ENCODE measurements at places on chromosomes 3 and 15.
A peak's percentile ranks its signal among the peaks of the same experiment; 100 is the strongest.

- no peak for DNase-seq
Measured at GRCh38 chr15:46270481-46271147, 635.8 kb downstream of the SQOR start.

GRCh38 chr15:64738226-64739095, 36.9 kb downstream of the RBPMS2 start:
- DNase-seq = no peak

- no peak for DNase-seq
Measured at GRCh38 chr15:26095710-26096330, 232.7 kb upstream of the ATP10A start.

GRCh38 chr3:89613241-89613640, 505.8 kb downstream of the EPHA3 start:
- no peak for DNase-seq

DNA sequence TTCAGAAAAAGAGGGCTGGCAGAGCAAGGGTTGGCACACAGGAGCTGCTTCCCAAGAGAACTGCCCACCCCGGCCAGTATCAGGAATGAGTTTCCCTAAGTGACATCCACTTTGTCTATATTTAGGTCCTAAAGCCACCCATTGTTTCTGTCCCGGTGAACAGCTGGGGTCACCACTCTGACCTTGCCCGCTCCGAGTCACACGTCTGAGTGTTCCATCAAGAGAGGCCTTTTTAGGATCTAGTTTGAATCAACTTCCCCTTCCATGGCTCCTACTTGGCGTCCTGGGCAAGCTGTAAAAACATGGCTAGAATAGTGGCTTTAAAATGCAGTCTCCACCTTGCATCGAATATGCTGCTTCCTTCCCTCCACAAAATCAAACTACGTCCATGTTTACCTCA, 109.6 kb upstream of the ARHGEF3 start:
- no peak for DNase-seq

DNA sequence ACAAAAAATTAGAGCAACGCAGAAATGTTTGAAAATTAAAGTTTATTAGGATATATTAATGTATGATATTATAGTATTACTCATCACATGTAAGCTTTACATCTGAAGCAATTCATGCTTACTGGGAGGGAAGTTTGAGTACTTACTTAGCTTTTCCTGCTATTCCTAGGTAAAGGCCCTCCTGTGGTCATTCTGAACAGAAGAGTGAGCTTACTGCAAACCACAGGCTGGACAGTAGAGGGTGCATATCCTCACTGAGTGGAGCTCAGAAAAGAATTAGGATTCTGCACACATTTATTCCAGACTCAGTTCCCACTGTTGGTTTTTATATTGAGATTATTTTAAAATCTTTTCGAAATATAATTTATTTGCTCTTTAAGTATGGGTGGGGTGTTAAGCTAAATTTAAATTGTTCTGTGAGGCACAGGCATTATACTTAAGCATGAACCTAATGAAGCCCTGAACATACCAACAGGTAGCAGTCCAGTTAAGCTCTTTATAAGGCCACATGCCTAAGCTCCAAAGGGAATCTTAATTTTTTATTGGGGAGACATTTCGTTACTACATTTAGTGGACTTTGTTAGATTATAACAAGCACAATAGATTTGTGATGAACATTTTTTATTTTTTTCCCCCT, 10.2 kb downstream of the MRPS22 start:
- DNase-seq = peak; percentile 42

- DNase-seq = no peak
Measured at GRCh38 chr3:115254492-115255196, 107.6 kb upstream of the ZBTB20 start.

GRCh38 chr15:101115786-101116680, 135.8 kb downstream of the CHSY1 start:
- no peak for DNase-seq

GRCh38 chr15:69509131-69509530, 56.5 kb downstream of the RPLP1 start:
- no peak for DNase-seq

DNA sequence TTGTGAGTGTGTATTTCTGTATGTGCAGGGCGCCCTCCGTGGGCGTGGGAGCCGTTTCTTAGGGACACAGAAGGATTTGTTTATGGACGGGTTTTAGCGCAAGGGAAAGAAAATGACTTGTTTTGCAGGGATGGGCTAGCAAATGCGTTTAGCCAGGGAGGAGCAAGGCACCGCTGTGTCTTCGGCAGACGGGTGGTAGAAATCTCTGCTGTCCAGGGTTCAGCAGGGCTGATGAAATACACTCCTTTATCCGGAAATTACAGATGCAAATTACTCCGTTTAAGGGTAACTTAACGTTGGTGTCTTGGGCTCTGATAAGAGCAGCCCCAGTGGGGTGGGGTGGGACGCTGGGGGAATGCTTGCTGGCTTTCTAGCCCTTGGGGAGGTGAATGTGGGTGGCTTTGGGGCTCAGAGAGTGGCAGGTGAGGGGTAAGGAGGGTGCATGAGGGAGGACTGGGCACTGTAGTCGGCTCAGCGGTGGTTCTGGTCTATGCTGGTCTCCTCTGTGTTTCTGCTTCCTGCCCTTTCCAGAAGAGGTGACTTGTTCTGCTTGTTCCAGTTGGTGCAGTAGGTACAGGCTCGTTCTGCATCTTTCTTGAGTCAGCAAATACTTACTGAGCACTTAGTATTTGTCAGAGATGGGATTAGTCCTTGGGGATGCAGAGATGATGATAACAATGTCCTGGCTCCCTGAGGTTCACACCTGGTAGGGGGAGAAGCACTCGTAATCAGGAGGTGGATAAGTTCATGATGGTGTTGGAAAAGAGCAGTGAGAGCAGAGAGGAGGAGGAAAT, 954 bp downstream of the SV2B start:
- DNase-seq = no peak

DNA sequence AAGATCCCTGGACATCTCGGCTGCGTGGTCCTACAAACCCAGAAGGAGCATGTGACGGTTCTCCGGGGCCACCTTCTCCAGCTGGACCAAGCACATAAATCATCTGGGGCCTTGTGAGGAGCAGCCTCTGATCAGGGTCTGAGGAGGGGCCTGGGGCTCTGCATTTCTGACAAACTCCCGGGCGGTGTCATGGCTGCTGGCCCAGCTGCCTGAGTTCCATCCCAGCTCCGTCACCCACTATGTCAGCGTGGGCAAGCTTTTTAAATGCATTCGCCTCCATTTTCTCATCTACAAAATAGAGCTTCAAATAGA, 126.3 kb upstream of the MEF2A start:
- DNase-seq = peak; percentile 30

DNA sequence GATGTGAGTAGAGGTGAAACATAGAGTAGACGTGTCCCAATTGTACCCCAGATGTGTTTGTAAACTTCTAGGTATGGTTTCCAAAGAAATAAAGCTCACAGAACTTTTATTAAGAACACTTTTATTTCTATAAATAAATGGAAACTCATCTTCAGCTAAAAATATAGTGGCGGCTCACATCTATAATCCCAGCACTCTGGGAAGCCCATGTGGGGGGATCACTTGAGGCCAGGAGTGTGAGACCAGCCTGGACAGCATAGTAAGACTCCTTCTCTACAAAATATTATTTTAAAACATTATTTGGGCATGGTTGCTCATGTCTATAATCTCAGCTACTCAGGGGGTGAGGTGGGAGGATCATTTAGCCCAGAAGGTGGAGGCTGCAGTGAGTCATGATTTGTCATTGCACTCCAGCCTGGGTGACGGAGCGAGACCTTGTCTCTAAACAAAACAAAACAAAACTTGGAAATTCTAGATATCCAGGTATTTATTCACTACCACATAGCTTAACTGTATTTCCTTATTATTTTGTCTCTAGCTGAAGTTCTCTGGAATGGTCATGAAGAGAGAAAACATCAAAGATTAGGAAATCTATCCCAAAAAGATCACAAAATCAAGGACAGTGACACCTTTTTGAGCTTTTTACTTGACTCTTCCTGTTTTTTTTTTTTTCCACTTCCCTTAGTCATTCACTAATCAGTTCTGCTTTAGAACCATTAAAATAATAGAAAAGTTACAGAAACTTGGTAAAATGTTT, 258.1 kb downstream of the TIGIT start:
- DNase-seq = no peak

GRCh38 chr3:119220198-119220597, 20.5 kb downstream of the B4GALT4 start:
- no peak for DNase-seq

DNA sequence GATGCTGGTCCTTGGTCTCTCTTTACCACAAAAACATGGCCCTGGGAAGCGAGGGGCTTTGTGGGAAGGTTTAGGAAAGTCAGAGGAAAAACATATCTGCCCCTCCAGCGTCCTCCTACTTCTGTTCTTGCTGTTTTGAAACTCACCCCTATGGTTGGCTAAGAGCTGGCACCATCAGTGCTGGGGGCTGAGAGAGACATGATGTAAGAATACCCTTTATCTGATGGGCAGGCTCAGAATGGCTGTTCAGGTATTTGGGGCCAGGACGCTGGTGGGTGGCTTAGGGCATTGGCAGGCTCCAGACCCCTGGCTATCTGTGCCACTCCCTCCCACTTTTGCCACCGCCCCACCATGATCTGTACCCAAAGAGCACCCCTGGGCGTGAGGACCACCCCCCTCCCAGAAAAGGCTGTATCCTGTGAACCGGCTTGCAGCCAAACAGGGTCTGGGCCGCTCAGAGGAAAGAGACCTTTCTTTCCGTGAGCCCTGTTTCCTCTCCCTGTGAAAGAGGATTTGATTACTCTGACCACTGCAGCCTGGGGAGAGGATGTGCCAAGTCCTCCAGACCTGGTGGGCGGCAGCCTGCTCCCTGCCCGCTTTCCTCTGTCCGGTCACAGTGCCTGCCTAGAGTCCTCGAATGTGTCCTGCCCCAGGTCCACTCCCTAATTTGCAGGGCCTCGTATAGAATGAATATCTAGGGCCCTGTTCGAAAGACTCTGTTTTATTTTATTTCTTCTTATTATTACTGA, 61.3 kb upstream of the SLC6A6 start:
- no peak for DNase-seq

DNA sequence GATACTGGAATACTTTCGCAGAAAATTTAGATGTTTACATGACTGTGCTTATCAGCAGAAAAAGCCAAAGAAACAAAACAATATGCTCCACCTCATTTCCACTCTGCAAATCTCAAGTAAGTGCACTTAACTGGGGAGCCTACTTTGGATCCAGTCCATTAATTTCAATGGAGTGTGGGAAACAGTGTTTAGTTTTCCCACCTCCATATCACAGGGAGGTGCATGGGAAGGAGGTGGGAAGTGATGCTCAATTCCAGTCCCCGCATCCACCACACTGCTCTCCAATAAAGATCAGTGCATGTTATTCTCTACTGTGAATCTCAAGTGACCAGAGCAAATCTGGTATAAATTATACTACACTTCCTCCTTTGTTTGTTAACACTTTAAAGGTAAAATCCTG, 2.9 kb downstream of the NEDD4 start:
- no peak for DNase-seq
